ENCODE measurements at places on chromosomes 7 and 10.

DNA sequence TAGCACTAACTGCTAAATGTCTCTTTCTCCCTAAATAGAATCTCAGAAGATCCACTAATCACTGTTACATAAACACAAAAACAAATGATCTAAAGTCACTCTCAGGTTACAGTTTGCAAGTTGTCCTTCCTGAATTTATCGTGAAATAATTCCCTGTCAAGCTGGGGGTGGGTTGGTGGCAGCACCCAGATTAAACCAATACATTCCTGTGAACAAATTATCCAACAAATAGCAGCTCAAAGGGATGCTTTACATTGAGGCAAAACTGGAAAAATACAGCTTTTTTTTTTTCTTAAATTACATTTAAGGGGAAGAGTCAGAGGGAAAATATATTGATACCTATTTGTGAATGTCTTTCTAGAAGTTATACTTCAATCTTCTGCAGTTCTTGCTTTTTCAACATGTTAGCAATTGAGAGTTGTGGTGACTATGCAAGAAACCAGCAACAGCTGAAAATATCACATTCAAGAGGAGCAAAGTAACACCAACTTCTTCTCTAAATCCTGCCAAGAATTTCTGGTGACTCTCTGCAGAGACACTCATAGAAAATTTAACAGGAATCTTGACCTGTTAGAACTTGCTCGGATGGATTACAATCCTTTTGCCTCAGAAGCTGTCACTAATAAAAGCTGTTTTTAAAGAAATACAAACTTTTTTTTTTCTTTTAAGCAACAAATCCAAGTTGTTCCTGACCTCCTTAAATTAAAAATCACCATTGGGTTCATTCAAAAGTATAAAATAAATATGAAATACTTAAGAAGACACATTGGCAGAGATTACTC lies 18.9 kb downstream of the LMOD2 start:
- peak; percentile 11 for DNase-seq

DNA sequence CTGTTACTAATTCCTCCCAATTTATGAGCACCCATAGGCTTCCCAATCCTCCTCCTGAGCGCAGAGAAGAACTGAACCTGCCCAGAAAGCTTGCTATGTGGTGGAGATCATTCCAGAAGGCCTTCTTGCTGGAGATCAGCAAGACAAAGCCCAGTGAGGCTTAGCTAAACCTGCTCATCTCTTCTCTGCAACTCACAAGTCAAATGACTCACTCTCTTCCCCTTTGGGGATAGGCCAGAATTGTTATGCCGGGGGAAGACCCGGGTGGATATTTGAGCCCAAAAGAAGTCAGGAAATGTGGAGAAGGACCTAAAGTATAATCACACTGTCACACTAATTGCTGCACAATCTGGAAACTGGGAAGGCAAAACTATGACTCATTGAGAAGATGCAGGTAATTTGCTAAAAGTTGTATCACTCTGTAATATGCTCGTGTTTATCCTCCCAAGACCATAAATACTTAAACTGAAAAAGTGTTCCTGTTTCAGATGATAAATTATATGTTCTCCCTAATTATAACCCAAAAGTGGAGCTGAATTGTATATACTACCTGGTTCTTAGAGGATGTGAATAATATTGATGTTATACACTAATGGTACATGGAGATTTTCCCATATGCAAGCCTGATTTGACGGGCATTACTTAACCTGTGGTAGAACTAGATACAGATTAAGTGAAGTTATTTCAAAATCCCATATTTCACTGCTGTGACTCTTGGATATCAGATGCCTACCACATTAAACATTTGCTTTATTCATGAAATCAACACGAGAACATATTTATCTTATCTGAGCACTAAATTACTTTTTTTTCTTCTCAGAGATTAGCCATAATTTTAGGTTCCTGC lies 6.4 kb downstream of the NEBL start:
- DNase-seq, result peak; percentile 33

DNA sequence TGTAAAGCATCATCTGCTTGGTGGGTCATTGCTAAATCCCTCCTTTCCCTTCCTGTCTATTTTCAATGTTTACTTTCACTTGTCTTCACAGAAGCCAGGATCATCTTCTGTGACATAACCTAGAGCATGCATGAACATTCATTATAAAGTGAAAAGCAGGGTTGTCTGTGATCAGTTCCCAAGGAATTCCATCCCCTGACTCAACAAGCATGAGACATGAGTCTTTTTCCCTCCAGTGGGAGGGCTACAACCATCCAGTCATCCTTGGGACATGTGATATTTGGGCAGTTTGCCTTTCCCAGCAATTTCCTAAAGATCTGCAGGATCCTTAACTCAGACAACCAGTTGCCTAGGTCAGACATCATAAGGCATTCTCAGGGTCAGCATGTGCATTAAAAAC lies 166.3 kb upstream of the TMEM196 start:
- peak; percentile 96 for DNase-seq

- no peak for DNase-seq
Measured at GRCh38 chr7:30249986-30250774, 34.2 kb upstream of the ZNRF2 start.

GRCh38 chr10:130968964-130969363 lies 342.6 kb downstream of the TCERG1L start:
- DNase-seq, result no peak

- DNase-seq, result peak; percentile 54
Measured at GRCh38 chr10:96380821-96381220, 22.0 kb upstream of the OPALIN start.

DNA sequence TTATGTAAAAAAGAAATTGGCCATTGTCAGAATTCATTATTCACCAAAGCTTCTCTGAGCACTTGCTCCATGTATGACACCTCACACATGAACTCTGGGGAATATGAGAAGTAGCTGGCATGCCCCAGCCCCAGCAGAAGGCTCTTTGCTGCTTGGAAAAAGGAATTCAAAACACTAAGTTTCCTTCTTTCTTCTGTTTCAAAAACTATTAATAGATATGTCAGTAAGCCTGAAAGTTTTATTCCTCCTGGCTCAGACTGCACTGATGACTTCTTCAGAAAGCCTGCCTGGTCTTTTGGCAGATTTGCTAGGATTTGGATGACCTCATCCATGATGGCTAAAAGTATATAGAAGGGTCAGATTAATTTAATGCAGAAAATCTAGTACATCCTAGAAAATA lies 511.0 kb downstream of the GFRA1 start:
- DNase-seq, result no peak

DNA sequence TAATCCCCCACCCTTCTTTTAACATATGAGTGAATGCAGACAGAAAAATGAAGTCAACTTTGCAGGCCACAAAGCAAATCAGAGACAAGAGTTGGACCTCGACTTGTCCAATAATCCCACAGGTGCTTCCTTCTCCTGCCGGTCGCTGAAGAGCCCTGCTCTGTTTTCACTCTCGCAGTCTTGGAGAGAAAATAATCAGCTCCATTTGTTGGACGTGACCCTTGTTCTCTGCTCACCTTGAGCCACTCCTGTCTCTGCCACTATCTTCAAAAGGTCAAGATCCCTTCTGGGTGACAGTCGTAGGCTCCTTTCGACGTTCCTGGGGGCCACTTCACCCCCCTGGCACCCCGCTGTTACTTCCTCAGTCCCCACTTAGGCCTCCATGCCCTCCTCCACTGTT lies 2.8 kb upstream of the KLF6 start:
- DNase-seq, result no peak

DNA sequence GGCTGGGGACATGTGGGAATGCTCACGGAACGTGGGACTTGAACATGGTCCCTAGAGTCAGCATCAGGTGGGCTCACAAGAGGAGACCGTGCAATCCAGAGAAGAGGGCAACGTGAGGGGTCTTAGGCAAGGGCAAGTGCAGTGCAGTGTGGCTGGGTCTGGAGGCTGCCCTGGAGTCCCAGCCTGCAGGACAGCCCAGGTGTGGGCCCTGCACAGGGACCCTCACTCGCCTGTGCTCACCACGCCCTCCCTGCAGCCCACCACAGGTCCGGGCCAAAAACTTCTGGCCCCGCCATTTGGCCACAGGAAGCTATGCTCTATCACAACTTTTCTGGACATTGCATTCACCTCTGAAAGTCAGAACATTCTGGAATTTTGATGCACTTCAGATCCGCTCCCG lies 133.5 kb downstream of the PAXIP1 start:
- no peak for DNase-seq

GRCh38 chr10:102302611-102303010 lies 57.3 kb downstream of the GBF1 start:
- no peak for DNase-seq

DNA sequence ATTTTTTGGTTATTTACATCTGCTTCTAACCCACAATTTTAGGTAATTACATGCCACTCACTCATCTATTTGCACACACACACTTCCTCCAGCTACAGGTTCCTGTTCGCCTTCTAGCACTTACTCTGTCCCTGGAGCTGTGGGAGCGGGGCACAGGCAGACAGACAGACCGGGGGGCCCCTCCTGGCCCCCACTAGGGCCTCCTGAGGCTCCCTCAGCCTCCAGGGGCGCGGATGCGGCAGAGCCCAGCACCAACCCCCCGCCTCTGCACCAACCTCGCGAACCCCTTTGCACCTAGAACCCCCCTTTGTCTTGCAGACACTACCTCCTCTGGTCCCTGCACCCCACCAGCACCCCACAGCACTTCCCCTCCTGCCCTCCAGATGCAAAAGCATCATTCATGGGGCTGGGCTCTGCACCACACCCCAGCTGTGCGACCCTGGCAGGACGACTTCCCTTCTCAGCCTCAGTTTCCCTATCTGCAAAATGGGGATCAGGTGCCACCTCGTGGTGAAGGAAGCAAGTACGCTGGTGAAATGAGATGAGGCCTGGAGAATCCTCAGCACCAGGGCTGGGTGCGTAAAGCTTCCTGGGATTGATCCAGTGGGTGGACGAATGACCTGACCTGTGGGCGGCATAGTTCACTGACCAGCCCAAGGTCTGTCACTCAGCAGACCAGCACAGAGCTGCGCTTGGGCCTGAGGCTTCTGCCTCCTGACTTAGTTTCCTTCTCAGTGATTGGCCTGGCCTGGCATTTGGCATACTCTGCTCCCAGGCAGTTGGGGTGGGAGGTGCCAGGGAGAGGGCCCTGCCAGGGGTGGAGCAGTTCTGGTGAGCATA lies 37.9 kb downstream of the ELFN1 start:
- DNase-seq, result no peak

- DNase-seq, result no peak
Measured at GRCh38 chr7:21642422-21642821, 99.6 kb downstream of the DNAH11 start.

- DNase-seq, result no peak
Measured at GRCh38 chr10:11663763-11664555, 52.5 kb upstream of the USP6NL start.

- DNase-seq, result no peak
Measured at GRCh38 chr7:153188161-153188560, 428.6 kb downstream of the ACTR3B start.

DNA sequence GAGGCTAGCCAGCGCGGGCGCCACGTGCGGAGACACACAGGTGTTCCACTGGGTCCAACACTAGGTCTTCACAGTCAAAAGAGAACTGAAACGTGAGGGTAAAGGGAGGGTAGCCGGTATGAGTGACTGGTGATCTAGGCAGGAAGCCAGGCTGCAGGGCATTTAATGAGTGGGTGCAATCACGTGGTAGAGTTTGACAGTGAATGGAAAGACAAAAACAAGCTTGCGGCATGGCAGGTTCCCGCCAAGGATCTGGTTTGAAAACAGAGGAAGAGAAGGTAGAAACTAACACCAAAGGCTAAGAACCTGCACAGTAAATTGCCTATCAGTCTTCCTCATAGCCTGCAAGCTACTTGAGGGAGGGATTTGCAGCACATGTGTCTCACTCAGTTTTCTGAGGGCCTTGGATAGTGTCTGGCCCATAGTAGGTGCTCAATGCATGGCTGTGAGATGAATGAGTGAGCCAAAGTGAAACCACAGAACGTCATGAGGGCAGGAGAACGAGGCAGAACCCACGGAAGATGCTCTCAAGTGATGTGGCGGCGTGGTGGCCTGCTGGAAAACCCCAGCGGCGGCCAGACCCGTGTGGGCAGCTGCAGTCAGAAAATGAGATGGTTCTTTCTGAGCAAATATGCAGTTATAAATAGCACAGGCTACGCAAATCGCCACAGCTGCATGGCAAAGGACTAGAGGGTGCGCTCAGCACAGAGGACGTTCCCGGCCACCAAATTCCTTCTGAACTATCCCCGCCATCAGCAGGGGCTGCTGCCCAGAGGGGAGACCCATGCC lies 183.6 kb upstream of the NFE2L3 start:
- no peak for DNase-seq

- no peak for DNase-seq
Measured at GRCh38 chr7:77466450-77466849, 50.3 kb upstream of the GSAP start.

DNA sequence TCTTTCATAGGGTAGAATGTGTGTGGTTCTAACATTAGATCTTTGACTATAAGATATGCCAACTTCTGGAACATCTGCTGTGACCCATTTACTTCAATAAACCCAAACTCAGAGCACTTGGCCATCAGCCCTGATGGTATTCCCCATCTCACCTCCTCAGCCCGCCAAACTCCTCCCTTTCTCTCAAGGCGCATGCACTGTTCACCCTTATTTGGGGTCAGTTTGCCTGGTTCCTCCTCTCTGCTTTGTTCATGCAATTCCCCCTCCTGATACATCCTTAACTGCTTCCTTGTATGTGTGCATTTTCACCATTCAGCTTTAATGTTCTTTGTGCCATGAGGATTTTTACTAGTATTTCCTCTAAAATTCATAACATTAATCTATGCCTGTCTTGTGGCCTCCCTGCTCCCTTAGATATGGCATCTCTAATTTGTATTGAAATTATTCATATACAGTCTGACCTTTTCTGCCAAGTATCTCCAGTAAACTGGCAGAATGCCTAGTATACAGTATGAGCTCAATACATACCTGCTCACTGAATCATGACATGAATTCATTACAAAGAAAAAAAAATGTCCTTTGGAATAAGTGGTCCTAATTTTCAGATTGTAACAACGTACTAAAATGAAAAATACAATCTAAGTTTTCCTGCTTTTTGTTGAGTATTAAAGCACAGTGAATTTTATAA lies 336.8 kb upstream of the IGFBP3 start:
- peak; percentile 91 for DNase-seq

GRCh38 chr10:129495698-129496097 lies 28.7 kb downstream of the MGMT start:
- DNase-seq, result no peak

DNA sequence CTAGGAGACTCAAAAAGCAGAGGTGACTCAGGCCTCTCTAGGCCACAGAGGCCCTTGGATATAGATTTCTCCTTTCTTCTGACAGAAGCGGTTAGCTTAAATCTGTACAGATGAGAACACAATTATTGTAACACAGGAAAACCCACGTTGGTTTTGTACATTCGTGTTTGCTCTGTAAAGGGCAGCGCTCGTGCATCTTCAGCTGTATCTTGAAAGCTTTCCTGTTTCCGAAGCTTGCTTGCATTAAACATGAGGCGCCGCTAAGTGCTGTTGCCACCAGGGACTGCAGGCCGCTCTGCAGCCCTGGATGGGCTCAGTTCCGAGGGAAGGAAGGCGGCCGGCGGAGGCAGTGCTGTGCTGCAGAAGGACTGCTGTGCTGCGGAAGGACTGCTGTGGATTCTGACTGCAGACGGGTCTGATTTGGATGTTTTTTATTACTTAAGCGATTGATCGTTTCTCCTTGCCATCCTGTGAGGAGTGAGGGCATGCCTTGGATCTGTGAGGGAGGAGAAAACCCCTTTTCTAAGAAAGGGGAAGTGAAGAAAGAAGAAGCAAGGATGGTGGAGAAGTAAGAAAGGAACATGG lies 53.3 kb downstream of the FHIP2A start:
- DNase-seq, result peak; percentile 13

Data from kidney tubule cell (primary cell).